ENCODE measurements at places on chromosomes 4 and X. TPM values are rescaled to one million over a fixed set of nuclear protein-coding genes. Genes with fewer than 3 reads are reported as not detected.
A peak's percentile ranks its signal among the peaks of the same experiment; 100 is the strongest.

GRCh38 chr4:165738571-165738970 lies 134.5 kb upstream of the TLL1 start:
- DNase-seq, result no peak

The MXD4 gene
- polyA plus RNA-seq, result 88.8 TPM

GRCh38 chrX:41300758-41301437 lies 33.1 kb upstream of the DDX3X start:
- peak; percentile 7 for DNase-seq

The SEC24B gene
- 46.2 TPM for polyA plus RNA-seq

The COL4A5 gene
- polyA plus RNA-seq, result 28.8 TPM

- no peak for DNase-seq
Measured at GRCh38 chr4:139501117-139501516, 47.2 kb downstream of the RAB33B start.

GRCh38 chrX:33204889-33205288 lies 6.5 kb downstream of the DMD start:
- no peak for DNase-seq

DNA sequence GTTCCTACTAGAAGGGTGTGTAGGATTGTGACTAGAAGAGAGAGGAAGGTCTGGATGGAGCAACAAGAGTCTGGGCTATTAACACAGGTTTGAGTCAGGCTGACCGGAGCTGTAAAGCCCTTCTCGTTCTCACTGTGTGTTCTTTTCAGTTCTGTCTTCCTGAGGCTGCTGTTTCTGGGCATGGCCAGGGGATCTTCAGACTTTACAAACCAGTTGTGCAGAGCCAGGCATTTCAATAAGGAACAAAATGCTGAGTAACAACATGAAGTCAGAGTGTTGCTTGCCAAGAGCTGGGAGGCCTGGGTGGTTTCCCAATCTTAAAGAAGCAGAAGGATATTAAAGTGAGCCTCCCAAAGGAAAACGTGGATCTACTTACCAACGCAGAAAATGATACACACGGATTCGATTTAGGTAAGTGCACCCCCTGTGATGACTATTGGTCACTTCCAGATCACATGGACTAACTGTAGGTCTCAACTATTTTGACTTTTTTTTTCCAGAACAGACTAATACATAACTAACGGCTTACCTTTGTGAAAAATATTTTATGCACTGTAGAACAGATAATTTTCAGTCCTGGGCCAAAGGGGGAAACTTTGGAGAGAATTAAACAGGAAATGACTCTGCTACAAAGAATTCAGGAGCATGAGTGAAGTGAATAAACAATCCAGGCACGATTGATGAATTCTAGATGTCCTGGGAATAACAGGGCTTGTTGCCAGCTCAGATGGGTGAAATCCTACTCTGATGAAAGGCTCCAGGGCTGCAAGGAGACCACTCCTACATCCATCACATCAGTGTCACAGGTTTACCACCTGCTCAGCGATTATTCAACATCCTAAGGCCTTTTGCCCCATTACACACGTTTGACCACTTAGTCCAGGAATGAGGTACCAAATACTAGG lies 94.5 kb downstream of the ANXA3 start:
- peak; percentile 91 for DNase-seq

The PRRG3 gene
- not detected for polyA plus RNA-seq
